MV-4-11 (cell line): ENCODE measurements at places on chromosomes 2 and 18.

GRCh38 chr2:62270728-62271127 is 74.8 kb downstream of the B3GNT2 start:
- no peak for DNase-seq

DNA sequence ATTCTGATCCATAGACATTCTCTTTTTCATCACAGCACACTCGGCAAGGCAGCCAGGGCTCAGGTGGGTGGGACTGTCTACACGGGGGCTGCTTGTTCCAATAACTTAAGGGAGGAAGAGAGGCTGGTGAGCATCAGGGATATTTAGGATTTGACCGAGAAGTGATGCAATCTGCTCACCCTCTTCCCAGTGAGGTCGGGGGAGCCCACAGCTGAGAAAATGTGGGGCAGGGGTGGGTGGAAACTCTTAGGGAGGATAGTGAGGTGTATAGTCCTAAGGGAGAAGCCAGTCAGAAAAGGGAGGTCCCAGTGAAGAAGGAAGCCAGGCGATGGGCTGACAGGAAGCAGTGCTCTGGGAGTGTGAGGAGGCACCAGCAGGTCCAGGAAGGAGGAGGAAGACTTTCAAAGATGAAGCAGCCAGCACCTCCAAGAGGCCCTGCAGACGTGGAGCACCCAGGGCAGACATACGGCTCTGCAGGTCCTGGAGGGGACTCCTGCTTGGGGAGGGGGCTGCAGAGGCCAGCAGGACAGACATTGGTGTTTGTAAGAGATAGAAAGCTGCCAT is 76.8 kb downstream of the GYPC start:
- no peak for DNase-seq

DNA sequence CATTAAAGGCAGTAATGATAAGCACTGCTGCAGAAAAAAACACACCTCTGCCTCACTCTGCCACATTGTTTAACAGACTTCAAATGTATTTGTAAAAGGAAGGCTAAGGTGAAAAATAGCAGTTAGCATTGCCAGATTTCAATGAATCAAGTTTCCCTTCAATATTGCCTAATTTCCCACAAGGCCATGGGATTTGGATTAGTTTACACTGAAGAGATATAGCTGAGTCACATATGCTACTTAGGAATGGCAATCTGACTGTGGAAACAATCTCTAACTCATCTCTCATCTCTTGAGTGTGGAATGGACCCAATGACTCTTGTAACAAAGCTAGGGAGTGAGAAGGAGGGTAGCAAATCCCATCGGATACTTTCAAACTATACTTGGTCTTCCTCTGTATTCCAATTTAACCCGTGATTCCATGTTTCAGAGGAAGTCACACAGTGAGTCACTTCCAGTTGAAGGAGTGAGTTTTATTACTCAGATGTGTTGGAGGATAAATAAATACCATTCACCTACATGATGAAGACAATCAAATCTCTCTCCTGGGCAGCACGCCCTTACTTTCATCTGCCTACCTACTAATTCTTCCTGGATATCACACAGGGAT is 5.1 kb downstream of the B4GALT6 start:
- peak; percentile 20 for DNase-seq

DNA sequence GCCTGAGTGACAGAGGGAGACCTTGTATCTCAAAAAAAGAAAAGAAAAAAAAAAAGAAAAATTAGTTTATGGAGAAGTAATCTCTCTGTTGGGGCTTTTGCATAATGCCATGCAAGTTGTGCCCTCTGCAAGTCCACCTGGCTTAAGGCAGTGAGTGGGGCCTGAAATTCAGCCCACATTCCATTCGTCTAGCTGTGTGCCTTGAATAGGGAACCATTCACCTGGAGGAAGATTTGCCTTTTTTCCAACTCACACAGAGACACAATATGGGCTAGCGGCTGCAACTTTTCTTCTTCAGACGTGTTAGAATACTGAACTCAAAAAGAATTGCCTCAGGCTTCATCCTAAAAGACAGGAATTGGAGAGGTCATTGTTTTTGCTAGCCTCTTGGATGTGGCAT is 160.0 kb upstream of the STON1 start:
- DNase-seq, result no peak

GRCh38 chr2:112162341-112162740 is 24.2 kb downstream of the FBLN7 start:
- DNase-seq, result no peak

DNA sequence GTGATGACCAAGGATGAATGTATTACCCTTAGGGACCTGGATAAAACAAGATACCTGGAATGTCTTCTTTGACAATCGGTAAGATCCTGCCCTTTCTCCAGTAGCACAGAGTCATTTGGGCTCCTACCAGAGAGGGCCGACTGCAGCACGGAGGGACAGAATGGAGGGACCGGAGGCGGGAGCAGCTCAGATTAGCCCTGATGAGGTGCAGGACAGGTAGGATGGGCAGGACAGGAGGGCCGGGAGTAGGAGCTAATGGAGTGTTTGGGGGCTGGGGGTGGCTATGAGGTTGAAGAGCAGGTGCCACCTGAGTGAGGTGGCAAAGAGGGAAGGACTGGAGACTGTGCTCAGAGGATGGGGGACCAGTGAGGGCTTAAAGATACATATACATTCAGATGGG is 9.9 kb upstream of the PRELID3A start:
- DNase-seq, result no peak
